Bladder microvascular endothelial cell (primary cell): ENCODE measurements at places on chromosomes 12 and 14. TPM values are rescaled to one million over a fixed set of nuclear protein-coding genes. Genes with fewer than 3 reads are reported as not detected.

KRT72 gene
- total RNA-seq: not detected in 2 replicates

ADAMTS20 gene
- total RNA-seq: not detected in 2 replicates

PIK3C2G gene
- under 0.01 and 5.7 TPM in 2 replicates for total RNA-seq

TMEM233 gene
- 0.16 and 0.38 TPM in 2 replicates for total RNA-seq

KSR2 gene
- under 0.01 and 1.6 TPM in 2 replicates for total RNA-seq

DGKA gene
- total RNA-seq: 29.0 and 37.6 TPM in 2 replicates

SLC17A8 gene
- not detected in 2 replicates for total RNA-seq

CCDC38 gene
- total RNA-seq: under 0.01 TPM in 1 of 2 replicates, not detected in the other

ERP27 gene
- total RNA-seq: under 0.01 and 0.06 TPM in 2 replicates

CLEC1B gene
- not detected in 2 replicates for total RNA-seq

VTI1B gene
- 37.6 and 67.3 TPM in 2 replicates for total RNA-seq

AP5M1 gene
- 12.8 and 27.6 TPM in 2 replicates for total RNA-seq

RFX4 gene
- not detected in 2 replicates for total RNA-seq

CTSG gene
- not detected in 2 replicates for total RNA-seq

TTC7B gene
- total RNA-seq: 16.4 and 32.9 TPM in 2 replicates
